Mesenchymal stem cell (in vitro differentiated cells and primary cell): ENCODE measurements at places on chromosomes 7 and 10.

- H3K4me1 ChIP-seq: no peaks in the 10 kb centered on the region
- DNase-seq: no peak
- no peaks in the 10 kb centered on the region for H3K27me3 ChIP-seq
- no peak overlapping the region for H3K4me3 ChIP-seq
- H3K36me3 ChIP-seq: no peaks in the 10 kb centered on the region
These were observed 304.7 kb downstream of the WDR11 start for GRCh38 chr10:121155742-121156474.

DNA sequence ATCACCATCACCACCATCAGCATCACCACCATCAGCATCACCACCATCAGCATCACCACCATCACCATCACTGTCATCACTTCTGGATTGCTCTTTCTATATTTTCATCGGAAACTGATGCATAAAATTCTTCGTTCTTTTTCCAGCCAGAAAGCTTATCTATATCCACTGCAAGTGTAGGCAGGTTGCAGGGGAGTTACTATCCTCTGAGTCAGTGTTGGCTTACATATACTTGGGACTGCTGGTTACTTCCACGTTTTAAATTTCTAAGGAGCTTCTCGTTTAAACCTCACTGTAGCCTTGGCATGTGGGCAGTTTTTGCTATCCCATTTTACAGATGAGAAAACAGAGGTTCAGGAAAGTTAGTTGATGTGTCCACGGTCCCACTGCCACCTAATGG, 66.1 kb downstream of the FOXL3 start:
- no peak overlapping the region for H3K27ac ChIP-seq
- H3K27me3 ChIP-seq: peaks cover 22% of the 10 kb centered on the region
- no peaks in the 10 kb centered on the region for H3K4me1 ChIP-seq
- no peak for DNase-seq
- no peaks in the 10 kb centered on the region for H3K36me3 ChIP-seq

GRCh38 chr10:26841733-26842317, 18.9 kb downstream of the ABI1 start:
- H3K36me3 ChIP-seq: no peaks in the 10 kb centered on the region
- no peaks in the 10 kb centered on the region for H3K4me1 ChIP-seq
- H3K4me3 ChIP-seq: no peak overlapping the region
- no peaks in the 10 kb centered on the region for H3K27me3 ChIP-seq
- no peak for DNase-seq
- no peak overlapping the region for H3K27ac ChIP-seq

- peaks cover 8% of the 10 kb centered on the region for H3K27me3 ChIP-seq
- no peak for DNase-seq
- peaks cover 13% of the 10 kb centered on the region for H3K4me1 ChIP-seq
- no peak overlapping the region for H3K27ac ChIP-seq
These were observed 76.2 kb upstream of the PPP2R2D start for GRCh38 chr10:131824371-131825149.

DNA sequence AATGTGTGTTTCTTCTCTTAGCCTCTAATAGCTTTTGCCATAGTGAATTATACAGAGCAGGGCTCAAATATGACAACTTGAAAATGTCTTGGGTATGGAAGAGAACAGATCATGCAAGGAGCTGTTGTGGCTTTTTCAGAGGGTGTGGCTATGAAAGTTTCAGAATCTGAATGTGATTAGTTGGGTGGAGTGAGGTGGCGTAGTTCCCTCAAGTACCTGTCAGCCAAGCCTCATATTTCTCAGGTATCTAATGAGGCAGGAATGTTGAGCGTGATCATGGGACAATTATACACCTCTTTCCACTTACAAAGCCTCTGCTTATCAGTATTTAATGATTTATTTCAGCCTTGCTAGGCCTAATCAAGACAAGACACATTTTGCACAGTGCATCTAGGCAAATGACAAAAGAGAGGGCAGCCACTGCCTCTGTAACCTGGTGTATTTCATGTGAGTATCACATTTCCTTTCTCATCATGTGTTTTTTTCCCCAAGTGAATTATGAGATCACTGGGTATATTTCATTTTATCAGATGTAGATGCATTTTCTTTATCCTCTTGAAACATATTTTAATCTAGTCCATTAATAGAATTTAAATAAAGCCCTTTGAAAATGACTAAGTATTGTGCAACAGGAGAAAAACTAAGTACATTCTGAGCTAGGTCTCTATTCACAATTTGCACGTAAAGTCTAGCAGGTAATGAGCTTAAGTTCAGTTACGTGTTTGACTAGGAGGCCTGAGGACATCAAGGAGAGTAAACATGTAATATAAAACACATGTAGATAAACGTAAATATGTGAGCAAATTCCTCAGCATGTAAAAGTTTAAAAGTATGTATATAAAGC, 644.4 kb upstream of the IGFBP3 start:
- peaks cover 17% of the 10 kb centered on the region for H3K4me1 ChIP-seq
- no peak overlapping the region for H3K4me3 ChIP-seq
- DNase-seq: no peak
- no peak overlapping the region for H3K27ac ChIP-seq
- H3K36me3 ChIP-seq: no peaks in the 10 kb centered on the region
- H3K27me3 ChIP-seq: no peaks in the 10 kb centered on the region

- H3K4me3 ChIP-seq: no peak overlapping the region
- H3K4me1 ChIP-seq: no peaks in the 10 kb centered on the region
- H3K27ac ChIP-seq: no peak overlapping the region
- no peaks in the 10 kb centered on the region for H3K27me3 ChIP-seq
- H3K36me3 ChIP-seq: no peaks in the 10 kb centered on the region
These were observed 1227.6 kb downstream of the TYW1 start for GRCh38 chr7:68224041-68224741.

- no peak for DNase-seq
- no peak overlapping the region for H3K4me3 ChIP-seq
- H3K27me3 ChIP-seq: no peaks in the 10 kb centered on the region
- no peaks in the 10 kb centered on the region for H3K4me1 ChIP-seq
- no peaks in the 10 kb centered on the region for H3K36me3 ChIP-seq
These were observed 484.0 kb upstream of the ZWINT start for GRCh38 chr10:56844978-56845529.

DNA sequence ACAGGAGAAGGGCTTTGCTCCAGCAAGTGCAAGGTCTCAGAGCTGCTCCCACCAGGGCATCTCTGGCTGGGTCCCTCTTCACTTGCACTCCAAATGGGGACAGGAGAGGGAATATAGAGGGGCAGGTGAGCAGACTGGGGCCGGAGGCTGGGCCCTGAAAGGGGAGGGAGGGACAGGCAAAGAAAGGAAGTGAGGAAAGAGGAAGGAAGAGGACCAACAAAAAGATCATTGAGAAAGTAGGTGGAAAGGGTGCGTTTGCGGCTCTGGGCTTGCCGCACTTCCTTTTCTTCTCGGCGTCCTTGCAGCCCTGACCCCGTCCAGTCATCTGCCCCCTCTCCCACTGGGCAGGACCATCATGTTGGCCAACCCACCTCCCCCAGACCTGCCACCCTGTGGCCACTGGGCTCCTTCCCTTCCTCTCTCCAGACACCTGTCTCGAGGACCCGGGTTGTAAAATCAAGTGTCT, 14.0 kb downstream of the ITPRIP start:
- H3K36me3 ChIP-seq: peaks cover 31% of the 10 kb centered on the region
- H3K4me1 ChIP-seq: peaks cover 51% of the 10 kb centered on the region
- no peak overlapping the region for H3K27ac ChIP-seq
- no peaks in the 10 kb centered on the region for H3K27me3 ChIP-seq
- no peak for DNase-seq

DNA sequence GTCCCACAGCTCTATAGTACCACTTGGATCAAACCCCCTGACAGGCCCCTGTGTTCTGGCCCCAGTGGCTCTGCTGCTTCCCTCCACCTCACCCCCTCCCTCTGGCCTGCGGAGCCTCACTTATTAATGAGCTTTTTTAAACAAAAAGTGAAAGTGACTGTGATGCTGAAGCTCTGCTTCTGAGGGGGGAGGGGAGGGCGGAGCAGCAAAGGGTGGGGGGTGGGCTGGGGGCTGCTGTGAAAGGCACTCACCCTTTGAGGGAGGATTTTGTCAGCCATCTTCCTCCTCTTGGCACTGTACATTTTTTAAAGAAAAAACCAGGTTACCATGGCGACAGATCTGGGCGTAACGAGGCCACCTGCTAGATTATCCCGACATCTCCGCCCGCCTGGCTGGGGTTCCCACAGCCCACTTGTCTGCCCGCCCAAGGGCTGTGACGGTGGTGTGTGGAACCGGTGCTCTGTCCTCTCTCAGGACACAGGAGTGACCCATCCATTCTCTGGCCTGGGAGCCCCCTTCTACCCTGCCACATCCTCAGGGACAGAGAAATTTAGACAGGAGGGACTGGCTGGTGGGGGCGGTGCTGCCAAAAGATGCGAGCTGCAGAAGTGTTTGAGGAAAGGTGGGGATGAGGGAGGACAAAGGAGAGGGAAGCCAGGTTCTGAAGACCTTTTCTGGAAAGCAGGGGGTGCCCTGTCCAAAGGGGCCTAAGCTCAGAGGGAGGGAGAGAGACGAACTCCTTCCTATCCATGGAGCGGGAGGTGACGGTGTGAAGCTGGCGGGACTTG, 4.9 kb downstream of the SMARCD3 start:
- peaks cover 38% of the 10 kb centered on the region for H3K36me3 ChIP-seq
- H3K4me1 ChIP-seq: peaks cover 34% of the 10 kb centered on the region
- no peak overlapping the region for H3K27ac ChIP-seq

DNA sequence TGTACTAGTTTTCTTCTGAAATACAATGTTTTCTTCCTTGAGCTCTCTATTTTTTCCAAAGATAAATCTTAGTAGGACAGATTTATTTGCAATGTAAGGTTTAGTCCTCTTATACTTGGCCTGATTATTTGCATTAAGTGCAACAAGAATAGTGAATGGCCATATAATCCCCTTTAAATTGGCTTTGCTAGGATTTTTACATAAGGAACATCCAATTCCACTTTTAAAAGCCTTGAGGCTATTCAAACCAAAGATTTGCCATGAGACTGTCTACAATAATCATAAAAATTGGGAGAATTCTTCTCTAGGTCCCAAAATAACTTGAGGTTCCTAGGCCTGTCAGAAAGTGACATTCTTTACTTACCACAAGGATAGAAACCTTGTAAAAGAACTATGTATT, 128.6 kb upstream of the THSD7A start:
- H3K27me3 ChIP-seq: no peaks in the 10 kb centered on the region
- DNase-seq: no peak
- no peaks in the 10 kb centered on the region for H3K4me1 ChIP-seq

DNA sequence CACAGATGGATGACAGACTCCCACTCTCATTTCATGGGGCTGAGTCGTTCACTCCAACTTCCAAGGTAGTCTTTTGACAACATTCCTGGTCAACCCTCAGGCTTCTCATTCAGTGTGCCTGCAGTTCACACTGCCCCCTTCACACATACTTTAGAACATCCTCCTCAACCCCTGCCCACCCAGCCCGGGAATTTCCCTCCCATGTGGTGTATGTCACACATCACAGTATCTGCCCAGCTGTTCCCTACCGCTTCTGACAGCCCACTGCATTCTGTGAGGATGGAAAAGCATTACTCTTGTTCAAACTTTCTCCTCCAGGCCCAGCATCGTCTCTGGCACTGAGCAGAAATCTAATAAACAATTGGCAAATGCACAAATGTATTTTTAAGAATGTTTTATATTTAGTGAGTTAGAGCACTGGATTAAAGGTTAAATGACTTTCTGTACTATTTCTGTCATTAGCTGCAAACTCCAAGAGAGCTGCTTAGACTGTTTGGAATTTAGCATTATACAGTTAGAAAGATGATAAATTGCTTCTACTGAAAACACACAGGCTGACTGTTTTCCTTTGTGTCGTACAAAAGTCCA, 110.4 kb downstream of the SFMBT2 start:
- no peak overlapping the region for H3K27ac ChIP-seq
- DNase-seq: peak; percentile 50
- H3K36me3 ChIP-seq: no peaks in the 10 kb centered on the region
- no peak overlapping the region for H3K4me3 ChIP-seq
- no peaks in the 10 kb centered on the region for H3K27me3 ChIP-seq
- H3K4me1 ChIP-seq: no peaks in the 10 kb centered on the region

GRCh38 chr7:37205451-37205850, 243.2 kb downstream of the ELMO1 start:
- no peak for DNase-seq
- H3K36me3 ChIP-seq: no peaks in the 10 kb centered on the region
- peaks cover 1% of the 10 kb centered on the region for H3K4me1 ChIP-seq
- no peaks in the 10 kb centered on the region for H3K27me3 ChIP-seq
- H3K4me3 ChIP-seq: no peak overlapping the region

- H3K4me3 ChIP-seq: no peak overlapping the region
- no peaks in the 10 kb centered on the region for H3K36me3 ChIP-seq
- peak; percentile 41 for DNase-seq
- no peaks in the 10 kb centered on the region for H3K27me3 ChIP-seq
- H3K27ac ChIP-seq: no peak overlapping the region
These were observed 144.5 kb downstream of the PPP1R3A start for GRCh38 chr7:113774182-113774807.

- peaks cover 9% of the 10 kb centered on the region for H3K4me1 ChIP-seq
- no peak overlapping the region for H3K4me3 ChIP-seq
- no peak for DNase-seq
- no peaks in the 10 kb centered on the region for H3K27me3 ChIP-seq
- H3K36me3 ChIP-seq: no peaks in the 10 kb centered on the region
These were observed 900.4 kb upstream of the AUTS2 start for GRCh38 chr7:68697796-68698280.

DNA sequence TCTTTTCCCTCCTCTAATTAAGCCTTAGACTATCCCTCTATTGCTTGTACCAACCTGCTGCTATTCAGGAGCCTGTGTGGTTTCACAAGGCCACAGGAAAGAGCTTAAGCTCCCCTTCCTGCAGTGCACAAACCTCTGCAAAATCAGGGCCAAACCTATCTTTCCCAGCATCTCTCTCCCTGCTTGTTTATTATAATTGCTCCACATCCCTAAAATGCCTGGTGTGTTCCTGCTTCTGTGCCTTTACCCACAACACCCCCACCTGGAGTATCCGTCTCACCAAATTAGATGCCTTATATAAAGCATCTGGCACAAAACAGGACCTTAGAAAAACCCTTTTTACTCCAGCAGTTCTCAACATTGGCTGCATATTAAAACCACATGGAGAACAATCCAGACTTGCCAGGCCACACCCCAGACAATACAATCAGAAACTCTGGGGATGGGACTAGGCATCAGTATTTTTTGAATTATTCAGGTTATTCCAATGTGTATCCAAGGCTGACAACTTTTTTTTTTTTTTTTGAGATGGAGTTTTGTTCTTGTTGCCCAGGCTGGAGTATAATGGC, 16.7 kb downstream of the SEC31B start:
- H3K36me3 ChIP-seq: peaks cover 44% of the 10 kb centered on the region
- no peak for DNase-seq
- no peak overlapping the region for H3K4me3 ChIP-seq
- no peaks in the 10 kb centered on the region for H3K27me3 ChIP-seq
- H3K4me1 ChIP-seq: peaks cover 4% of the 10 kb centered on the region

GRCh38 chr7:101618207-101618839, 10.8 kb downstream of the MYL10 start:
- no peak overlapping the region for H3K27ac ChIP-seq
- H3K4me1 ChIP-seq: peaks cover 17% of the 10 kb centered on the region
- no peaks in the 10 kb centered on the region for H3K36me3 ChIP-seq

- no peaks in the 10 kb centered on the region for H3K4me1 ChIP-seq
- no peak overlapping the region for H3K4me3 ChIP-seq
- no peak for DNase-seq
- H3K27me3 ChIP-seq: no peaks in the 10 kb centered on the region
These were observed 917.0 kb downstream of the CNTNAP2 start for GRCh38 chr7:147033641-147034040.

GRCh38 chr10:115082506-115082905, 10.7 kb upstream of the ATRNL1 start:
- H3K4me1 ChIP-seq: no peaks in the 10 kb centered on the region
- H3K4me3 ChIP-seq: no peak overlapping the region
- no peak overlapping the region for H3K27ac ChIP-seq
- DNase-seq: peak; percentile 53
- H3K36me3 ChIP-seq: no peaks in the 10 kb centered on the region

- H3K4me3 ChIP-seq: no peak overlapping the region
- no peak overlapping the region for H3K27ac ChIP-seq
- no peaks in the 10 kb centered on the region for H3K36me3 ChIP-seq
- peak; percentile 51 for DNase-seq
- no peaks in the 10 kb centered on the region for H3K4me1 ChIP-seq
These were observed 22.2 kb upstream of the EXOC4 start for GRCh38 chr7:133230591-133231194.
